ENCODE measurements at places on chromosomes 1 and 21. TPM values are rescaled to one million over a fixed set of nuclear protein-coding genes. Genes with fewer than 3 reads are reported as not detected.

DNA sequence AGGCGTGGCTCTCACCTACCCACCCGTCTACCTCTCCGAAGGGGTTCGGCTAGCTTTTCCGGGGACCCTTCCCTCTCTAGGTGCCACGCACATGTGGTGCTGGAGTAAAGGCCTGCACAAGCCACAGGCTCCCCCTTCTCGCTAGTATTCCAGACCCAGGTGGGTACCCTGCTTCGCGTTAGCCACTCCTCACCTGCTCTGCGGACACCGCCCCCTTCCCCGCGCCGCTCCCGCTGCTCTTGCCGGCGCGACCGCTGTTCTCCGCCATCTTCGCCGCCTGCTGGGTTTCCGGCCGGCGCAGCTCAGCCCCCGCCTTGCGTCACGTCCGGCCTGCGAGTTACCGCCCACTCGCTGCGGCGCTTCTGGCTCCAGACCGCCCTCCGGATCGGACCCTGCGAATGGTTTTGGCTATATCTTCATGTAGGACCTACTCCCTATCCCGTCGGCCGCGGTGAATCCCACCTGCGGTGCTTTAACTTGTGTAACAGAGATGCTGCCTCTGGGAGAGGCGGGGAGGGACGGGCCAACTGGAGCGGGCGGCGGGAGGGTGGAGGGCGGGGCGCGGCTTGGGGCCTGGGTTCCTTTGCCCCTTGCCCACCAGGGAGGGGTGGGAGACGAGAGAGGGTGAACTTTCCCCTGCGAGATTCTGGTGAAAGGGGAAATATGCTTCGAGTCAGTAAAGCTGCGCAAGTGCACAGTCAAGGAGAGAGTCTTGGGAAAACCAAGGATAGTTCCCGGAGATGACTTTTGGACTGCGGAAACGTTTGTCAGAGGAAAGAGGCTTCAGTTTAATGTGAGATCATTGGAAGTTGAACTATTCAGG, at the start of the genes NIT1 and PFDN2:
TSS of gene NIT1 (plus strand) at position 347 of the 823 bp plus-strand sequence. CDS start at position 419, 72 bp downstream.
TSS of gene PFDN2 (minus strand) at position 279 of the 823 bp plus-strand sequence. CDS start at position 268, 11 bp downstream.
- DNase-seq: peak; percentile 74

GRCh38 chr1:174700775-174701174, 253.0 kb downstream of the GPR52 start:
- DNase-seq: no peak

- DNase-seq: peak; percentile 84
Observed at GRCh38 chr21:27571706-27572105, 604.8 kb upstream of the ADAMTS5 start.

GRCh38 chr1:13699936-13700520, at the start of gene PRDM2:
Gene PRDM2, plus strand, starts transcription at chr1:13700188. Its CDS starts 15,418 bp downstream, at chr1:13715606.
- no peak for DNase-seq

- no peak for DNase-seq
Observed at GRCh38 chr1:6596351-6596750, 6.3 kb downstream of the KLHL21 start.

- no peak for DNase-seq
Observed at GRCh38 chr21:29233611-29234540, 64.8 kb upstream of the BACH1 start.

The ADGRL4 gene
- total RNA-seq: 27.5 TPM

DNA sequence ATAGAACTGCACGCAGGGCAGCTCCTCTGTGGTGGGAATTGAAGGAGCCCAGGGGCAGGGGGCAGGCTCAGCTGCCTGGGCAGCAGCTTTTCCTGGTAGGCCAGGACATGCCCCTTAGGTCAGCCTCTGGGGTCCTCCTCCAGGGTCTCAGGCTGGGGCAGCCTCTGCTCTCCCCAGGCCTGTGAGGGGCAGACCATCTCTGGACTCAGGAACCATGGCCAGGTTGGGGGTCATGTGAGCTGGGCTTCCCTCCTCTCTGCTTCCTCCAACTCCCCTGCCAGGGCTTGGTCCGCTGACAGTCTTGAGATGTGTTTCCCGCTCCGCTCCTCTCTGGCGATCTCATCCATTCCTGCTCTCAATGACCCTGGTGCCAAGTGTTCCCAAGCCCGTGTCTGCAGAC, 5.7 kb downstream of the C1orf210 start:
- DNase-seq: no peak

GRCh38 chr1:117398957-117399356, 31.7 kb downstream of the MAN1A2 start:
- DNase-seq: no peak

Measured in HFFc6 (cell line).